ENCODE measurements at places on chromosomes 12 and 14.

DNA sequence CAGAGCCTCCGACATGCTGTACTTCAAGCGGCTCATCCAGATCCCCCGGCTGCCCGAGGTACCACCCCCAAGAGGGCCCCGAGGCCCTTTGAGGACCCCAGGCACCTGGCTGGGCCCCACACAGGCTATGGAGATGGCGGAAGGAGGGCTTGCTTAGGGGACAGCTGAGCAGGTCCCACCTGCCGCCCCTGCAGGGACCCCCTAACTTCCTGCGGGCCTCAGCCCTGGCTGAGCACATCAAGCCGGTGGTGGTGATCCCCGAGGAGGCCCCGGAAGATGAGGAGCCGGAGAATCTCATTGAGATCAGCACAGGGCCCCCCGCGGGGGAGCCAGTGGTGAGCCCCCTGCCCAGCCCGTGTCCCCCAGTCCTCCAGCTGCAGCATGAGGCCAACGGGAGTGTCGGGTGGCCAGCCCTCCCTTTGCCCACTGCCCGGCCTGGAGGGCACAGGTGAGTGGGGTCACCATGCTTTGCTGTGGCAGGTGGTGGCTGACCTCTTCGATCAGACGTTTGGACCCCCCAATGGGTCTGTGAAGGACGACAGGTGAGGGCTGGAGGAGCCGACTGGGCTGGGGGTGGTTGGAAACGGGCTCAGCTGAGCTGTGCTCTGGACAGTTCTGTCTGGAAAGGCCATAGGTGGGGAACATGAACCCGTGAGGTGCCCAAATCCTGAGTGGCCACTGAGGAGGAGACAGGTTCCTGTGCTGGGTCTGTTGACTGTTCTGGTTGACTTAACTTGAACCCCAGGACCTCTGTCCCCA, 20.0 kb downstream of the HIP1R start:
- no peak for DNase-seq

DNA sequence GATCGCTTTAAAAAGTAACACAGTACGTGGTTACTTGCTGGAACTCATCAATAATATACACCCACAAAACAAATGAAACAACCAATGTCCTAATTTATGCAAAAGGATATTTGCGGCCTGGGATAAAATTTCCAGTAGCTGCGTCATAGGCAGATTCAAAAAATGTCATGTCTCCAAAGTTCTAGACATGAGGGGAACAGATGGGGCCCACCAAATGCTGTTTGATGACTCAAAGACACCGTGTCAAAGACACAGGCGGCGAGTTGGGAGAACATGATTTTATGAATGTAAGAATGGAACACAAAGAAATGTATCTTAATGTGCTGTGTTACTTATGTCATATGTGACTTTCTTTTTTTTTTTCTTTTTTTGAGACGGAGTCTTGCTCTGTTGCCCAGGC, 34.3 kb upstream of the NCOR2 start:
- DNase-seq, result no peak

DNA sequence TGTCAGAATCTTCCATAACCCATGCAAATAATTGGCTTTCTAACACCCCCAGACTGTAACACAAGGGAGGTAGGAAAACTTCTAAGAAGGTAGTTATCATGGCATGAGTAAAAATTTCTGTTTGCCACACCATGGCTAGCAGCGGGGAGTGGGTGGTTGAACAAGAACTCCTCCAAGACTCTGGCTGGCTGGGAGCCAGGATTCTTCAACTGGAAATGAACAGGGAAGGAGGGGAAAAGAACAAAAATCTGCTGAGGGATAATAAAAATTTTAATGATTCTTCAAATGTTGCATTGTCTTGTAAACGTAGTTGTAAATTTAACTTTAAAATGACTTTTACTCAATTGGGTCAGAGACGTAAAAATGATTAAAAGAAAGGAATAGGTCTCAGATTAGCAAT, 78.9 kb downstream of the AKAP6 start:
- DNase-seq, result no peak

GRCh38 chr14:51473808-51474565, 177.7 kb upstream of the FRMD6 start:
- DNase-seq, result no peak

- DNase-seq, result no peak
Observed at GRCh38 chr12:71878208-71878607, 38.6 kb downstream of the TBC1D15 start.

- no peak for DNase-seq
Observed at GRCh38 chr14:89485264-89485663, 68.2 kb upstream of the FOXN3 start.

- DNase-seq, result no peak
Observed at GRCh38 chr12:109559601-109560000, 13.7 kb downstream of the MMAB start.

DNA sequence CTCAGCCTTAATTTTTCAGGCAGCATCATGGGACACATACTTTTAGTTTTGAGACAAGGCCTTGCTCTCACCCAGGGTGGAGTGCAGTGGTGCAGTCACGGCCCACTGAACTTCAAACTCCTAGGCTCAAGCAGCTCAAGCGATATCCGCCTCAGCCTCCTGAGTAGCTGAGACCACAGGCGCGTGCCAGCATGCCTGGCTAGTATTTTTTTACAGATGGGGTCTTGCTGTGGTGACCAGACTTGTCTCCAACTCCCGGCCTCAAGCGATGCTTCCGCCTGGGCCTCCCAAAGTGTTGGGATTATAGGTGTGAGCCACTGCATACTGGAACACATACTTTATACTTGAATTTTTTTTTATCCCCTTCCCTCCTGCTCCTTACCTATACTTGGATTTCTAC, 2.8 kb downstream of the RDH5 start:
- DNase-seq, result no peak

Measured in WTC11 (cell line).